ENCODE measurements at places on chromosomes 7 and 10.

- DNase-seq, result no peak
Measured at GRCh38 chr7:114478384-114478783, 63.8 kb downstream of the FOXP2 start.

GRCh38 chr10:74437822-74438221 is 286.8 kb downstream of the ADK start:
- DNase-seq, result no peak

DNA sequence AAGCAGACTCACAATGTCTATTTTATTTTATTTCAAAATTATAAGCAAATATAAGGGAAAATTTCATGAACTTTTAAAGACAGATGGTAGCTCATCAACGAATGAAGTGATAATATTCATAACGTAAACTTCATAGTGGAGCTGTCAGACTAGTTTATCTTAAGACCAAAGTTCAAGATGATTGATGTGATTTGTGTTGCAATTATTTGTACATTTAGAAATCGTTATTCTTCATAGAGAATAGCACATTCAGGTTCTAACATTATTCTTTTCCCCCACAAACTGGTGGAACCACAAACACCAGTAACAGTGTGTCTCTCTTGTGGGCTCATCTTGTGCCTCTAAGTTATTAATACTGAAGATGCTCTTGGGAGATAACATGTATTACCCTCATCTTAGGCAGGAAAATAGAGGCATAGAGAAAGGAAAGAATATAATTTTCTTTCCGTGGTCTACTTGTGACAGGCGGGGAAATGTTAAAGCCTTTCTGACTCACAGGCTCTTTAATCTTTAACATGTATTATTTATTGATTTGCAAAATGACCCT is 37.0 kb downstream of the CCSER2 start:
- DNase-seq, result no peak

DNA sequence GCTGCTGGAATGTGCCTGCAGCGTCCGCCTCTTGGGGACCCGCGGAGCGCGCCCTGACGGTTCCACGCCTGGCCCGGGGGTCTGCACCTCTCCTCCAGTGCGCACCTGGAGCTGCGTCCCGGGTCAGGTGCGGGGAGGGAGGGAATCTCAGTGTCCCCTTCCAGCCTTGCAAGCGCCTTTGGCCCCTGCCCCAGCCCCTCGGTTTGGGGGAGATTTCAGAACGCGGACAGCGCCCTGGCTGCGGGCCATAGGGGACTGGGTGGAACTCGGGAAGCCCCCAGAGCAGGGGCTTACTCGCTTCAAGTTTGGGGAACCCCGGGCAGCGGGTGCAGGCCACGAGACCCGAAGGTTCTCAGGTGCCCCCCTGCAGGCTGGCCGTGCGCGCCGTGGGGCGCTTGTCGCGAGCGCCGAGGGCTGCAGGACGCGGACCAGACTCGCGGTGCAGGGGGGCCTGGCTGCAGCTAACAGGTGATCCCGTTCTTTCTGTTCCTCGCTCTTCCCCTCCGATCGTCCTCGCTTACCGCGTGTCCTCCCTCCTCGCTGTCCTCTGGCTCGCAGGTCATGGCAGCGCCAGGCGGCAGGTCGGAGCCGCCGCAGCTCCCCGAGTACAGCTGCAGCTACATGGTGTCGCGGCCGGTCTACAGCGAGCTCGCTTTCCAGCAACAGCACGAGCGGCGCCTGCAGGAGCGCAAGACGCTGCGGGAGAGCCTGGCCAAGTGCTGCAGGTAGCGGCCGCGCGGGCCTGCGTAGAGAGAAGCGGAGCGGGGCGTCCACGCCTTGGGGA is 645 bp downstream of the SLC26A4 start:
- DNase-seq, result peak; percentile 65

GRCh38 chr10:71756311-71757191 is 16.8 kb downstream of the VSIR start:
- DNase-seq, result peak; percentile 36

Data from hematopoietic multipotent progenitor cell treated with erythropoietin and hydrocortisone succinate and interleukin-3 and kit ligand, for 6 days (in vitro differentiated cells).